ENCODE measurements at places on chromosomes 3 and 15.

- DNase-seq: no peak
Observed at GRCh38 chr15:39404767-39405181, 176.1 kb upstream of the THBS1 start.

GRCh38 chr3:195286115-195286872, 15.3 kb upstream of the XXYLT1 start:
- DNase-seq: no peak

DNA sequence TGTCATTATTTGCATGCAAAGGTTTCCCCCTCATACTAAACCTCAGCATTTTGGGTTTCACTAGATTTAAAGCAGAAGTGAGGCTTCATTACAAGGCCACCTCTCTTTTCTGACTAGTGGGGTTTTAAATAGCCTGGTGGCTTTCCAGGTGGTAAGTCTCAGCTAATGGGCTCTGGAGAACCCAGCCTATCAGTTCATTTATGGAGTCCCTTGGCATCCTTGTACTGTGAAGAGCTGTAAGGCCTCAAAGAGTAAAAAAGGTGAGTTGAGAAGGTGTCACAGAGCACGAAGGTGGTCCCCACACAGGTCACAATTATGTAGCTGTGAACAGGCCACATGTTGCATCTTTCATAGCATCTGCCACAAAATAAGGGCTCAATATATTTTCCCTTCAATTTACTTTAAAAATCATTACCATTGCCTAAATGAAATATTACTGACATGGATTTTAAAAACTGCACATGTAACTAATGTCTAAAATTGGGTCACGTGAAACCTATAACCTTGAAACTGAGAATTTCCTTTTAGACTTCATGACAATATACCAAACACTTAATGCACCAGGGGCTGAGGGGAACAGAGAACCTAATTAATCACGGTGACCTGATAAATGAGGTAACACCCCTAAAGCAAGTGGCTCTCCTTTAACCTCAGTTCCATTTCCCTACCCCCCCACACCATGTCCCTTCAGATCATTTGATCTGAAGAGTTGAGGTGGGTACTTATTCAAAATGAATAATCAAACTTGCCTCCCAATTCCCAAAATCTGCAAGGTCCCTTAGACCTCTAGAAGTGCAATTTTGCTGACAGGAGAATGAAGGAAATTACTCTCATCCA, 1.3 kb downstream of the NGLY1 start:
- peak; percentile 31 for DNase-seq

- DNase-seq: no peak
Observed at GRCh38 chr3:59094446-59094845, 44.6 kb upstream of the CFAP20DC start.

GRCh38 chr3:52146189-52146588, 8.0 kb downstream of the POC1A start:
- DNase-seq: no peak

DNA sequence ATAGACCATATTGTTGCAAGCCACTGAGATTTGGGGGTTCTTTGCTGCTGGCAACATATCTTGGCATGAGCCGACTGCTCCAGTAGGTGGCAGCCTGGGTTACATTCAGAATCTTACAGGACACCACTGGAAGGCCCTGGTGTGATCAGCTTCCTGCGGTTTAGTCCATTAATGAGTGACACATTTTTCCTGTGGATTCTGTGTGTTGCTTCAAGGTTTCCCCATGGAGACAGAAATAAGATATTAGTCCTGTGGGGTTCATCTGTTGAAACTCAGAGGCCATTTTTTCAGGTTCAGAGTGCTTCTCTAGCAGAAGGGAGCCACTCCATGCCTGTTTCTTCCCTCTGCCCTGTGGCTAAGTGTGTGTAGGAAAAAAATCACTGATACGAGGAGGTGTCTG, 116.2 kb downstream of the MFSD1 start:
- DNase-seq: no peak

GRCh38 chr3:39900462-39901002, 91.1 kb downstream of the MYRIP start:
- DNase-seq: no peak

GRCh38 chr3:52286777-52287110, 884 bp upstream of the GLYCTK start:
- DNase-seq: no peak

DNA sequence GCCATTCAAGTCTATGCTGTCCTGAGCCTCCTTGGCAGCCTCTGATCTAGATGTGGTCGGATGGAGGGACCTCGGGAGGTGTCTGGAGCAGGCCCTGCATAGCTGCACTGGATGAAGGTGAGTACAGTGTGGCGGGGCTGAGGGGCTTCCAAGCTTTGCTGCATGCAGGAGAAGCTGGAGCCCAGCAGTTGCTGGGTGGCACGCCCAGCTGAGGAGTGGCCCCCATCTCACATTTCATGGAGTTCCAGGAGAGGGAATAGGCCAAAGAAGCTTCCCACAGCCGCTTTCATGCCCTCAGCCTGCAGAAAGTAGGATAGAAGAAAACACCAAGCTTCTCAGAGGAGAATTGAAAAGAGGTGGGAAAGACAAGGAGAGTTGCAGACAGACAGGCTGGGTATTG, 48.3 kb upstream of the PRR20G start:
- DNase-seq: no peak

Data from GM12892 (cell line).